ENCODE measurements at places on chromosomes 7 and 10.

- no peak for DNase-seq
These were observed 167.7 kb downstream of the SH3PXD2A start for GRCh38 chr10:103687718-103688117.

DNA sequence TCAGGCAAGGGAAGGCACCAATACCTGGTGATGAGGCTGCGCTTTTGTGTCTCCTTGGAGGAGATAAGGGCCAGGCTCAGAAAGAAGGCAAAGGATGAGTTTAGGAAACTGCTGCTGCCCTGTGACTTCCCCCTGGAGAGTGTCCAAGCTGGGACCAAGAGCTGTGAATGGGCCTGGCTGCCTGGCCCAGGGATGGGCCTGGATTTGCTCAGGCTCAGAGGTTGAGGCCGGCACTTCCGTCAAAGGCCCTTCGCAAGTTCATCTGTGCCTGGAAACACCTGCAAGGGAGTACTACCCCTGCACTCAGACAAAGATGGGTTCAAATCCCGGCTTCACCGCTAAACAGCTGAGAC is 50.5 kb upstream of the NANOS1 start:
- DNase-seq: no peak

- DNase-seq: no peak
These were observed 191.7 kb upstream of the C7orf33 start for GRCh38 chr7:148398844-148399365.

- DNase-seq: no peak
These were observed 216.8 kb upstream of the AKR1E2 start for GRCh38 chr10:4609251-4609650.

DNA sequence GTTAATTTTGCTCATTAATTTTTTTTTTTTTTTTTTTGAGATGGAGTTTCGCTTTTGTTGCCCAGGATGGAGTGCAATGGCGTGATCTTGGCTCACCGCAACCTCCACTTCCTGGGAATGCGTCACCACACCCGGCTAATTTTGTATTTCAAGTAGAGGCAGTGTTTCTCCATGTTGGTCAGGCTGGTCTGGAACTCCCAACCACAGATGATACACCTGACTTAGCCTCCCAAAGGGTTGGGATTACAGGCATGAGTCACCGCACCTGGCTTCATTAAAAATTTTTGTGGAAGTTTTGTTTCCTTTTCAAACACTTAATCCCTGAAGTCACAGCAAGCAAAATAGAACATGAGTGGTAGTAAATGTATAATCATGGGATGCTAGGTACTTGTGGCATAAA is 857.2 kb upstream of the PHF14 start:
- no peak for DNase-seq

DNA sequence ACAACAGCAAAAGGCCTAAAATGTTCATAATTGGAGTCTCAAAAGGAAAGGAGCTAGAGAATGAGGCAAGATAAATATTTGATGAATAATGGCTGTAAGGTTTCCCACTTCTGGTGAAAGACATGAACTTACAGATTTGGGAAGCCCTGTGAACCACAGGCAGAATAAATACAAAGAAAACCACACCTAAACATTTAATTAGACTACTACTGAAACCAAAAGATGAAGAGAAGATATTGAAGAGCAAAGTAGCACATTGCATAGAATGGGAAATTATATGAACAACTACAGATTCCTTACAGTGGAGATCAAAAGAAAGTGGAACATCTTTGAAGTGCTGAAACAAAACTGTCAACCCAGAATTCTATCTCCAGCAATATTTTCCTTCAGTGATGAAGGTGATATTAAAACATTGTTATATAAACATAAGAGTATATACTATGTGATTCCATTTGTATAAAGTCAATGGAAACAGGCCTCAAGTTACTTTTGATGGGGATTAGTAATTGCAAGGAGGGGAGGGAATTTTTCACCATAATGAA is 191.3 kb upstream of the KAT6B start:
- no peak for DNase-seq

DNA sequence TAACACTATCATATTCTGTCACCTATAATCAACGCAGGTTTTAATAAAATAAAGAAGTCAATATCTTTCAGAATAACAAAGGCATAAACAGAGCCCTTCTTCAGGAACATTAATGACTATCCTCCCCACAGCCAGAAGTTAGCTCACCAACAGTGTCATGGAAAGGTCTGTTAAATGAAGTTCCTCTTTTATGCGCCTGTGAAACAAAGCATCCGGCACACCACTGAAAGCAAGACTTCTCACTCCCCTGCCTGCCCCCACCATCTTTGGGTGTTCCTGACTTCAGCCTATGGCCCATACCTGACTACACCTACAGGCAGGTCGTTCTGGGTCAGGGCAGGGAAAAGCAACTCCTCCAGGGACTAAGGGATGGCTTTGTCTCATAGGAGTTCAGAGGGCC is 205.4 kb downstream of the FANK1 start:
- peak; percentile 79 for DNase-seq

GRCh38 chr10:126264102-126265018 is 123.9 kb downstream of the ADAM12 start:
- no peak for DNase-seq

DNA sequence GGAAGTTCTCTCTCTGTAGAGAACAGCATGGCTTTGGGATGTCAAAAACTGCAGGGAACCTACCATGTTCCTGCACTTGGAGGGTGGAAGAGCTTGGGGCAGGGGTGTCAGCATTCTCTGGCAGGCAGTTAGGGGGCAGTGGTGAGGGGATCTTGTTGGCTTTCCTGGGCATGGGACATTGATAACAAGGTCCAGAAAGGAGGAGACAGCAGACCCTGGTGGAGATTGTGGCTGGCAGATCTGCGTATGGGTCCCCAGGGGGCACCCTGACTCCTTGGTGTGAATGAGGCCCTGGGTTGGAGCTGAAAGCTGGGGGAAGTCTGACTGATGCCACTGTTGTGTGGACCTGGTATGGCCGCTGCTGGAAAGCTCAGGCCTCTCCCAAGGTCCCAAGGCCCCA is 22.9 kb upstream of the CAMK2B start:
- DNase-seq: no peak

DNA sequence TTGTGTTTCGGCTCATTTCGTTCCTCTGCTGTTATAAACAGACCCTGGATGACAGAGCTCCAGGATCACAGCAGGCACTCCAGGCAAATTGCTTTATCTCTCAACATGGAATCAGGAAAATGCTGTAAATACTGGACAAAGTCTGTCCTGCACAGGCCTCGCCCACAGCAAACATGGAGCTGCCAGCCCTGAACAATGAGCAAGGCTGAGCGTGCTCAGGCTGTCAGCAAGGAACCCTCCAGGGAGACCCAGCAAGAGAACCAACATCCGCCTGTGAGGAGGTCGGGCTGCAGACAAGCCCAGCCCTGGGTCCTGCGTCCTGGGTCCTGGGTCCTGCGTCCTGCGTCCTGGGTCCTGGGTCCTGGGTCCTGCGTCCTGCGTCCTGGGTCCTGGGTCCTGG is 180.8 kb downstream of the PTPRN2 start:
- no peak for DNase-seq

DNA sequence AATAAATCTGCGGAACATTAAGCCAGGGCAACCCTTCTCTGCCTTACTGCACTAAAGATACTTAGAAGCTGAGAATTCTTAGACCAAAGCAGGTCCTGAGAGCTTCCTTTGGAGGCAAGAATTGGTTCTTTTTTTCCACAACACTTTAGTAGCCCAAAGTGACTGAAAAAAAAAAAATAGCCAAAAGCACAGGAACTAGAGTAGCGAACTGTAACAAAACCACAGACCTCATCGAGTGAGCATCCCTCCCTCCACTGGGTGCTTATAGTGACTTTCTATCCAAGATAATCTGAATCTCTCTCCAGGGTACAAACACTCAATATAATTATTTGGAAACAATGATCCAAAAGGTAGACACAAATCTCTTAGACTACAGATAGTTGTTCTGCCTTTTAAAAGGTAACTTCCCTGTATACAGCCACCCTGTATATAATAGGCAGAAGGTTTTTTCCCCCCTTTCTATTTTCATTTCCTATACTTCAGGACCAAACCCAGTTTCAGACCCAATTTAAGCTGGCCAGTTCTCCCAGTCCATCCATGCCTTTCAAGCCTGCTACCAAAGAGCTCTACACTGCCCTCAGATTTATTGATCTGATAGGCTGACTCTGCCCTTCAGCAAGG is 31.6 kb upstream of the KCNIP2 start:
- DNase-seq: no peak

DNA sequence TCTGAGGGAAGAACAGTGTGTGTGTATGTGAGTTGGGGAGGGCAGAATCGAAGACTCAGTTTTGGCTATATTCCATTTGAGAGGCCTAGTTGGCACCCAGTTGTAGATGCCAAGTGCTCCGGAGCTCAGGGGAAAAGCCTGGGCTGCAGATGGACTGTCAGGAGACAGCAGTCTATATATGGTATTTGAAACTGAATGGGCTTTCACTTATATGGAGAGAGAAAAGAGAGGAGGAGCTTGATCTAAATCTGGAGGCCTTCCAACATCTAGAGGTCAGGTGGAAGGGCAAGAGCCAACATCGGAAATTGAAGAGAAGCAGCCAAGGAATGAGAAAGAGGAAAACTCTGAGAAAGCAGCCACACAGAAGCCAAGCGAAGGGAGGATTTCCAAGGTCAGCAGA is 350.8 kb upstream of the BMPER start:
- DNase-seq: no peak

GRCh38 chr10:80408242-80409101 is at the start of gene PRXL2A:
Gene PRXL2A (plus strand): TSS chr10:80408551. CDS start chr10:80420468, 11,917 bp downstream.
- DNase-seq: peak; percentile 82

GRCh38 chr7:20085086-20085485 is 132.1 kb downstream of the MACC1 start:
- DNase-seq: peak; percentile 51

DNA sequence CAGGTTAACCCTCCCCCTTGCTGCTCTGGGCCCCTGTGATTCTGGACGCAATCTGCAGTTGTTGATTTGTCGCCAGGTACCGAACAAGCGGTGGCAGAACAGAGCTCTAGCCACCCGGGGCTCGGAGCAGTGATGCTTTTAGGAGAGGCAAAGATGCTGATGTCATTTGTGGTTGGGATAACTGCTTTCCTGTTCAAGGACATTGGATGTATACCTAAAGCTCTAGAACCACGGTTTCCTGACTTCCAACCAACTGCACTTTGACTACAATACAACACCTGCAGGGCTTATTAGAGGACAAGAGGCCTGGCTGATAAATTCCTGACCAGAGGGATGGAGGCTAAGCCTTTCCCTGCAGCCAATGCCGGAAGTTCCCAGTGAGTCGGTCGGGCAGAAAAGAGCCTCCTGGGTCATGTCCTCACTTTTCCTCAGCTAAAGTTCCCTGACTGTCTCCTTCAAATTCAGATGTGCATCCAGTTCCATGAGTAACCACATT is 6.5 kb upstream of the RBM20 start:
- DNase-seq: no peak

GRCh38 chr10:132583456-132583855 is 45.9 kb downstream of the INPP5A start:
- no peak for DNase-seq

- DNase-seq: peak; percentile 88
These were observed 746 bp downstream of the CCDC71L start for GRCh38 chr7:106659963-106660861.

DNA sequence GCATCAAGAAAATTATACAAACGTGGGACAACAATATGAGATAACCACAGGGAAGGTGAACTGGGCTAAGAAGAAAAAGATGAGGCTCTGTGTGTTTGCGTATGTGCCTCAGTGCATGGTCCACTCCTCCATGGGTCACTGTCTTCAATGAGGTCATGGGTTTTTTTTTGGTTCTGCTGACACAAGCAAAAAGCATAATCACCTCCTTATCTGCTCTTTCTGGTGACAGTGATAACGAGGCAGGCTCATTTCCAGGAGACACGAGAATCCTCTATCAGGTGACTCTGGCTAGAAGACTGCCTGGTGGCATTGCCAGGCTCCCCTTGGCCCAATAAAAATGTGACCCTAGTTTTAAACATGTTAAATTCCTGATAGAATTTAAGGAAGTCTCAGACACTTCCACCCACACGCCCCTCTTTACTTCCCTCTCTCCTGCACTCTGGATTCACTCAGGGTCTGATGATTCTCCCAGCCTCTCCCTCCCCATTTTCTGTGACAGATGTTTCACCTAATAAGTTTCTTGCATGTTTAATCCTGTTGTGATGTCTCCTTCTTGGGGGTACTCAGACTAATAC is 35.3 kb upstream of the CDCA7L start:
- DNase-seq: peak; percentile 24

DNA sequence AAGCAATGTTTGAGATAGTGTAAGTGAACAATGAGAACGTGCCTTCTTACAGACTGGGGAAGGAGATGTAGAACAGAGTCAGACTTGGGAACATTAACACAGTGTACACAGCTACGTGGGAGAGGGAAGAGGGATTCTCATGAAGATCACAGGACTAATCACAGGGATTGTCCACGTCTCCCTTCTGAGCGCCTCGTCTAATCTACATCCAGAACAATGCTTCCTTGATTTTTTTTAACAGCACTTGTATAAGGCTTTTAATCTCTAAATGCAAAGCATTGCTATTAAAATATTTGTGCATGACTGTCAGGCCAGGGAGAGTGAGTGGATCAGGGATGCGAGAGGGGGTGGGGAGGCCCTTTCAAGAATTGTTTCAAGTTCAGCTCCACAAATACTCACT is 62.7 kb downstream of the MET start:
- DNase-seq: no peak

DNA sequence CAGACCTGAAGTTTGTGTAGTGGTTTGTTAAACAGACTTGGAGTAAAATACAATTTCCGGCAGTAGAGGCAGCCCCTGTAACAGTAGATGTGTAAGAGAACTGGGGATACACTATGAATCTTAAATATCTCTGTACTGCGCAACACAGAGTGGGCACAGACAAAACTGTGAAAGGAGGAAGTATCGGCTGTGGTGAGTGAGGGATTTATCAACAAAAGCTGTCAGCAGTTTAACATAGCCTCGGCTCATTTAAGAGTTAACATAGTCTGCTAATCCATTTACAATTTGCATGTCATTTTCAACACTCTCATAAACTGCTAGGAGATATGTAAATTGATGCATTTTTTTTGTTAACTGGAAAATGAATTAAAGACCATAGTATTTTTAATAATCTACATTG is 225.2 kb downstream of the ZWINT start:
- peak; percentile 73 for DNase-seq

- DNase-seq: no peak
These were observed 151.8 kb downstream of the SFMBT2 start for GRCh38 chr10:7258948-7259523.

- no peak for DNase-seq
These were observed 3.5 kb upstream of the ZNF467 start for GRCh38 chr7:149776848-149777407.
